Kasumi-1 (cell line): ENCODE measurements at places on chromosomes 11 and 22.

DNA sequence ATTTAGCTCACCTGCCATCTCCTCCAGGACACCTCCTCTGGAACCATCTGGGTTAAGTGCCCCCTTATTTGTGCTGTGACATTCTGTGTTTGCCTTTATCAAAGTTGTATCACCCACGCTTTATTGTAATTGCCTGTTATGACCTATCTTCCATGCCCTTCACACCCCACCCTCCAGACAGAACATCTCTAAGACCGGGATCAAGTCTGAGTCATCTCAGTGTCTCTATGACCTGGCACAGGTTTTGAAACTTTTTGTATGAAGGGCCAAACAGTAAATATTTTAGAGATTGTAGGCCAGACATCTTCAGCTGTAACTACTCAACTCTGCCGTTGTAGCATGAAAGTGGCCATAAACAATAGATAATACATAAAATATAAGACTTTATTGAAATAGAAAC is 161.8 kb downstream of the SPON1 start:
- DNase-seq, result no peak

DNA sequence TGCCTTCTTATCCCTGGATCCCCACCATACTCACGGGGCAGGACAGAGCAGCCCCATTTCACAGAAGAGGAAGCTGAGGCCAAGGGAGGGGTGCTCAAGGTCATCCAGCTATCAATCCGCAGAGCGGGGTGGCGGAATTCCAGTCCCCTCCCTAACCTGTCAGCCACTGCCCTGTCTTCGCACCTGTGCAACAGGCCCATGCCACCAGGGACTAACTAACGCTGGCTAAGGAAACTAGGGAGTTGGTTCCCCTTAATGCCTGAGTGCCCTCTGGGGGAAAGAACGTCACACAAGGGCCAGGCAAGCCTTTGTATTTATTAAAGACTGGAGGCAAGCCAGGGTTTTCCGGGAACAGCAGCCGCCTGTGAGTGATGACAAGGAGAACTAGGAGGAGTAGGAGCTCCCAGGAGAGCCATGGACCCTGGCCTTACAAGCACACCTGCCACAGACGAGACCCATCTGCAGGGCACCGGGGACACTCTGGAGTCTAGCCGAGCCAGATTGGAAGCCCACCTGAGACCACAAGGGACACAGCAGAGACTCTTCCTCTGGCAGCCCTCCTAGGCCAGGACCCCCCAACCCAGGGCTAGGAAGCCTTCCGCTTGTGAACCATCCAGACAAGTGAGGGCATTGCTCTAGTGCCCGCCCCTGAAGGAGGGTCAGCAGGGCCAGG is 64.4 kb downstream of the MYH9 start:
- DNase-seq, result no peak

GRCh38 chr22:45564349-45565030 is 61.8 kb downstream of the FBLN1 start:
- no peak for DNase-seq

DNA sequence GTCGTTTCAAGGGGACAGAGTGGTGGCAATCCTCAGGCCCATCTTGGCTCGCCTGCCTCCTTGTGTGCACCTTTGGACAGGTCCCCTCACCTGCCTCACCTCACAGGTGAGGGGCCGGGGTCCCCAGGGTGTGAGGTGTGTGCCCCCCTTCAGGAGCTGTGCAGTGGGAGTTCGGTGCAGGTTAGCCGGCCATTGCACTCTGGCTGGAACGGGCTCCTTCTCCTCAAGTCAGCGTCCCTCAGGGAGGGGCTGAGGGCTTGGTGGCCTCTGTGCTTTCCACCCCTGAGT is 269.1 kb downstream of the TBC1D22A start:
- no peak for DNase-seq

GRCh38 chr11:4443232-4443891 is 5.7 kb upstream of the OR52K2 start:
- no peak for DNase-seq

DNA sequence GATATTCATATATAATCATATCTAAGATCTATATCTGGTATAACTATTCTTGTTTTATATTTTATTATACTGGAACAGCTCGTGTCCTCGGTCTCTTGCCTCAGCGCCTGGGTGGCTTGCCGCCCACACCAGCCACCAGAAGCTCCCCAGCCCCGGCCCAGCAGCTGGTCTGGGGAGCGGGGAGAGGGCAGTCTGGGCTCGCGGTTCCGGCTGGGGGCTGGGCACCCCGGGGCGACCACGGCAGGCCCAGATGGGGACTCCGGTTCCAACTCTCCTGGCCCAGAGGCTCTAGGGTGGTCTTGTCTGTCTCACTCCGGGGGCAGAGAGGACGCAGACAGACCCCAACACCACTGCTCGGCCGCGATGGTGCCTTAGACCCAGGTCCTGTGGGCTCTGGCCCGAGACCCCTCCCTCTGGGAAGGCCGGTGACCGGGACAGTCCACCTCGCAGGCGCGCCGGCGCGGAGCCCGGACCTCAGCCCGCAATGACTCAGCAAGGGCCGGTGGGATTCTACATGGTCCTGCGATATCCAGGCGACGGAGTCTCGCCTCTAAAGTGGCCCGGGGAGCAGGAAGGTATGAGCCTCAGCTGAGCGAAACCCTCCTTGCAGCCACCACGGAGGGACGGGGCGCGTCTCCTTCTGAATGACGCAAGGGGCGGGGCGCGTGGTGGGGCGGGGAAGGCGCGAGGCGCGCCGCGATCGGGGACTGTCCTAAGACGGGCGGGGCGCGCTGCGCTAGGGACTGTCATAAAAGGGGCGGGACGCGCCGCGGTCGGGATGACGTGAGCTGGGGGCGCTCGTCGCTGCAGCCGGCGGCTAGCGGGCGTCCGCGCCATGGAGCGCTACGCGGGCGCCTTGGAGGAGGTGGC is at the start of gene DGCR6:
DGCR6 (plus strand) TSS at position 781 of the 870 bp plus-strand sequence; CDS start at position 836, 55 bp downstream.
- DNase-seq, result no peak

GRCh38 chr11:130897262-130898182 is 18.8 kb downstream of the SNX19 start:
- DNase-seq, result no peak

DNA sequence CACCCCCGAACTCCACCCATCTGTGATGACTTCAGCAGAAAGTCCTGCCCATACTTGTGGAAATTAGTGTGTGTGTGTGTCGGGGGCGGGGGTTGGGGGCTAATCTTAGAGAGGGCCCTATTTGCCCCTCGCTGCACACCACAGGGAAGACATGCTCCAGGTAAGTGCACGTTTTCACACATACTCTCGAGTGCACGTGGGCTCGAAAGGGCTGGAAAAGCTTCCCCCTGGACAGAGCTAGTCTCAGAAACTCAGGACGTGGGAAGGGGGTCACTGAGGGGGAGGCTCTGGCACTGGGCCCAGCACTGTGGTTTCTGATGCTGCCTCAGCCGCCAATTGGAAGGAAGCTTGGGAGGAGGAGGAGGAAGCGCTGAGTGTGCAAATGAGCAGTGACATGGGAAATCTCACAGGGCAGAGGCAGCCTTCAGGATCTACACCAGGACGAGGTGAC is 40.7 kb upstream of the CD82 start:
- DNase-seq, result peak; percentile 7

DNA sequence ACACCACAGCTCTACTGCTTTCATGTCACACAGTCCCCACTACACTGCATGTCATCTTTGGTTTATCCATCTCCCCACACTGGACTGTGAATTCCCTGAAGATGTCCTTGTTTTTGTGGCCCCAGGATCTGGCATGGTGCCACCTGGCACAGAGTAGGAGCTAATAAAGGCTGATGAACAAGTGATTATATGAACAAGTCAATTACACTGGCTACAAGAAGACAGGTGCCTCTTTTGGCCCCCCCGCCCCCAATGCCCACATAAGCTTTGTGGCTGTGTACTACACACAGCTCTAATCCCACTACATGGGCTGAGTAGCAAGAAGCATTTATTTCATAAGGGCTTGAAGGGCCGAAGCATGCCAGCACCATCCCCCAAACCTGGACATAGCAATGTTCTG is 24.7 kb downstream of the PLEKHA7 start:
- no peak for DNase-seq
